ENCODE measurements at places on chromosomes 1 and 21.
A peak's percentile ranks its signal among the peaks of the same experiment; 100 is the strongest.

DNA sequence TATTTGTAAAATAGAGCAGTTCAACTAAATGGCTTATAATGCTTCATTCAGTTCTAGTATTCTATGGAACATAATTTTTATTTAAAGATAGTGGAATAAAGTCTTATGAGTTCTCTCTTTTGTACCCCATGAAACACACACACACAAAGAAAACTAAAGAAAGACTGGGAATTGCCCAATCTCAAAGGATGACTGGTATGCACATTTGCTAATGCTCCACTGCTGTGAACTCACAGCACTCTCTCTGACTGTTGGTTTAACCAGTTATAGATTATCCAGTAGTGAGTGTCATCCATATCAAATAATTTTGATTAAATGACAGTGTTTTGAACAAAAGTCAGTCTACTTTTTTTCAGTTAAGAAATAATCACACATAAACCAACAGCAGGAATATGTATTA, 1082.4 kb upstream of the B3GALT2 start:
- DNase-seq: no peak

GRCh38 chr21:41169258-41169576, 1.3 kb downstream of the BACE2 start:
- DNase-seq: no peak

DNA sequence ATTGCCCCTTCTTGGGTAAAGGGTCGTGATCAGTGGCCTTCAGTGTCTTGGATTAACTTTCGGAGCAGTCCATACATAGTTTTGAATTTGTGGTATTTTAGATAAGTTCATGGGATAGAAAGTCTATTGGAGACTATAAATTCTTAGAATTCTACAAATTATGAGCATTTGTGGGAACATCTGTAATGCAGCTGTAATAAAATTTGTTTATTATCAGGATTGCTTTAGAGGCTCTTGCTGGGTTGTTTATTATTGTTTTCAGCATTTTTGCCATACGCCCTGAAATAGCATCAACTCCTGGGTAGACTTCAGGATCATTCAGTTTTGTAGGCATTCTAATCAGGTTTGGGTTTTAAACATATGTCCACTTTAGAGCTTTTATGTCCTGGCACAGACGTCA, 16.1 kb downstream of the LAMC1 start:
- no peak for DNase-seq

- DNase-seq: peak; percentile 61
Measured at GRCh38 chr1:209375671-209376365, 207.7 kb upstream of the CAMK1G start.

DNA sequence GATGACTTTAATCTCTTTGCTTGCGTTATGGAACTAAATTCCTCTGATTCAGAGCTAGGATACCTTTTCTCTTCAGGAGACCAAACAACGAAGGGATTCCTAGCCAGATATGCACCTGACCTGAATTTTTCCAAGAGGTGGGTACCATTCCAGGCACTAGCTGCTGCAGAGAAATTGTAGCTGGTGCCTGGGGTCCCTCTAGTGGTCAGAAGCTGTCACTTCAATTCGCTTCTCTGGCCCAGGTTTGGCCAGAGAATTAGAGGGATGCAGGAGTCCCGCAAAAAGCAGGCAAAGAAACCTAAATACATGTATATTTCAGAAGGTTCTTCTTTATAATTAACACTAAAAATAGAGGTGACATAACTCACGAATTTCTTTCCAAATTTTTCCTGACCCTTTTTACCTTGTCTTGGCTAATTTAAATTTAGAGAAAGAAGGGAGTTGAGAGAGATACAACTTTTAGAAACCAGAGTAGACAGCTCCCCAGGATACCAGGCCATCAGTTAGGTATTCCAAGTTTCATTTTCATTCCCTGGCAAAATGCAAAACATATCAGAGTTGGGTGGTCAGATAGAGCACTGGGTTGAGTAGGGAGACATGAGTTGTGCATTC, 9.6 kb downstream of the ACKR1 start:
- peak; percentile 30 for DNase-seq

- DNase-seq: no peak
Measured at GRCh38 chr1:160101717-160102522, 3.5 kb upstream of the IGSF8 start.

DNA sequence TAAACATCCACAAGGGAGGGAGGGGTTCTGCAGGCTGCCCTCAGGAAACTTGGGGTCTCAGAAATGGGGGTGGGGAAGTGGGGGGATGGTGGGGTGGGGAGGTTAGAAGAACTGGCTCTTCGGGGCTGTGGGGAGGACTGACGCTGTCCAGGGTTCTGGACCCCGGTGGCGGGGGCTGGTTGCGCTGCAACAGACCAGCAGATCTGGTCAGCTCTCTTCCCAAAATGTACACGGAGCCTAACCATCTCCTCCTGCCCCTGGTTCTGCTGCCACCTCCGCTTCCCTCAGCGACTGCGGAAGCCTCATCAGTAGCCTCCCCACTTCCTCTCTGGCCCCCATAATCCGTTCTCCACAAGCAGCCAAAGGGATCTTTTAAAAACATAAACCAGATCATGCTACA, 29.3 kb upstream of the C1QA start:
- DNase-seq: no peak

- peak; percentile 12 for DNase-seq
Measured at GRCh38 chr1:172823534-172823933, 164.6 kb downstream of the FASLG start.

- peak; percentile 52 for DNase-seq
Measured at GRCh38 chr1:15786581-15786980, 20.9 kb downstream of the UQCRHL start.

DNA sequence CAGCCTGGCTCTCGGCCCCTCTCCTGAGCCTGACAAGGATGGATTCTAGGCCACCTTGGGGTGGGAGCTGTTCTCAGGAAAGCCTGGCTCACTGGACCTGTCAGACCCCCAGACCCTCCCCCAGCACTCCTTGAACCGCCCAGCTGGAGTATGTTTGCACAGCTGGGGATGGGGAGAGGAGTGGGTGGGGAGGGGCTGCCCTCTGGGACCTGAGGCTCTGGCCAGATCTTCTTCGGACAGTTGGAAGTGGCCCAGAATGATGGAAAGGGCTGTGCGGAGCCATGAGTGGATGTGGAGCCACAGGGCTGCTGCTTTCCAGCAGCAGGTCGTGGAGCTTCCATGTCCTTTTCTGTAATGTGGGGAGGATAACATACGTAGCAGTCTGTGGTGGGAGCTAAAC, 43.0 kb upstream of the TRABD2B start:
- DNase-seq: no peak

DNA sequence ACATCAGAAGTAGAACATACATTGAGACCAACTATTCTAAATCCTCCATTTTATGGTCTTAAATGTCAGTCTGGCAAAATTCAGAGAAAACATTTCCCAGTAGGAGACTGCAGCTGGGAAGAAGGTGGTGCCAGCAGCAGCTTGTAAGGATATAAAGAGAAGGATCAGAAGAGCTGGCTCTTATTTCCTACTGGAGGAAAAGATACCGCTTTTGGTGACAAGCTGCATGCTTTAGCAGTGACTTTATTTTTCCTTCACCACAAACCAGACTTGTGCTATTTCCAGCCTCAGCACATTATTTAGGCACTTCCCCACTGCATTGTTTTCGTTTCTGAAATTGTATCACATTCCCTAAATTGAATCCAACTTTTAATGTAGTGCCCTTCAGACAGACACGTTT, 28.4 kb downstream of the RNF11 start:
- peak; percentile 95 for DNase-seq

GRCh38 chr1:218677026-218677425, 331.9 kb downstream of the TGFB2 start:
- no peak for DNase-seq
